Esophagus squamous epithelium (tissue), 5 donors: ENCODE measurements at places on chromosomes 6 and 20.

DNA sequence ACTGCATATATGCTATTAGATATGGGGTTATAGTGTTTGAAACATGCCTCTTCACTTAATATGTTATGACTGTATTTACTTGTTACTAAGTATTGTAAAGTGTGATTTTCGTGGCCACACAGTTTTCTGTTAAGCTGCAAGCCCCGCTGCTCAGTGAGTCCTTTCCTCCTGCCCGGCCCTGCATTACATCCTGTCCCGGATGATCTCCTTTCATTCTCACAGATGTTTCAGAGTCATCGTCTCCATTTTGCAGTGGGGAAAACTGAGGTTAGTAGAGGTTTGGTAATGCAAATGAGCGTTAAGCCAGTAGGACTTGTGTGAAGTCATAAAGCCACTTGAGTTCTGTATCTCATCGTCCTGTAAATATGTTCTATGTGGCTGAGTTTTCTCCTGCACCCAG, 155.5 kb downstream of the CFAP61 start:
- DNase-seq, result no peak

GRCh38 chr6:87756858-87757257, 54.8 kb upstream of the AKIRIN2 start:
- no peak for DNase-seq

DNA sequence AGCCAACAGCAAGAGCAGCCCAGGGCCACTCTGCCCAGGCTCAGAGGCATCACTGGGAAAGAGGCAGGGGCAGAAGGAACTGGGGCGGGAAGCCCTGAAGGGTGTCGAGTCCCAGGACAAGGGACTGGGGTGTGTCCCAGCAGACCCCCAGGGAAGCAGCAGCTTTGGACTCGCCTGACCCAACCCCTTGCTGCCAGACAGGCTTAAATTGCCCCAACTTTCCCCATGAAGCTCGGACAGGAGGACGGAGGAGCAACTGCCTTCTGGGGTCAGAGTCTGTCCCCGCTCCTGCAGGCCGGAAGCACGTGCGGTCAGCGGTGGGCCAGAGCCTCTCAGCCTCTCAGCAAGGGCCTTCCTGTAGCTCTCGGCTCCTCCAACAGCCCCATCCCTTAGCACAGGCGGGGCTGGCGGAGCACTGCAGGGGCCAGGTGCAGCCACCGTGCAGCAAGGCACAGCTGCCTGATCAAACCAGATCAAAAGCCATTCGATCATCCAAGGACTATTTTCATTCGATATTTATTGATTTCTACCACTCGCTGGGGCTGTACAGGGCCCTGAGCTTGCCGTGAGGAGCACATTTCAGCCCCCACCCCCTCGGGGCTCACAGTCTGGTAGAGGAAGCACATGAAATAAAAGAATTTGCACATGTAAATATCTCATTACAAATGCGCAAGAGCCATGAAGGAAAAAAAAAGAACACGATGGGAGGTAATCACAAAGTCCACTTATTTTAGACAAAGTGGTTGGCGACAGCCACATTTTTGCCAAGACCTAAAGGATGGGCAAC, 31.8 kb upstream of the STX16 start:
- DNase-seq, result no peak

DNA sequence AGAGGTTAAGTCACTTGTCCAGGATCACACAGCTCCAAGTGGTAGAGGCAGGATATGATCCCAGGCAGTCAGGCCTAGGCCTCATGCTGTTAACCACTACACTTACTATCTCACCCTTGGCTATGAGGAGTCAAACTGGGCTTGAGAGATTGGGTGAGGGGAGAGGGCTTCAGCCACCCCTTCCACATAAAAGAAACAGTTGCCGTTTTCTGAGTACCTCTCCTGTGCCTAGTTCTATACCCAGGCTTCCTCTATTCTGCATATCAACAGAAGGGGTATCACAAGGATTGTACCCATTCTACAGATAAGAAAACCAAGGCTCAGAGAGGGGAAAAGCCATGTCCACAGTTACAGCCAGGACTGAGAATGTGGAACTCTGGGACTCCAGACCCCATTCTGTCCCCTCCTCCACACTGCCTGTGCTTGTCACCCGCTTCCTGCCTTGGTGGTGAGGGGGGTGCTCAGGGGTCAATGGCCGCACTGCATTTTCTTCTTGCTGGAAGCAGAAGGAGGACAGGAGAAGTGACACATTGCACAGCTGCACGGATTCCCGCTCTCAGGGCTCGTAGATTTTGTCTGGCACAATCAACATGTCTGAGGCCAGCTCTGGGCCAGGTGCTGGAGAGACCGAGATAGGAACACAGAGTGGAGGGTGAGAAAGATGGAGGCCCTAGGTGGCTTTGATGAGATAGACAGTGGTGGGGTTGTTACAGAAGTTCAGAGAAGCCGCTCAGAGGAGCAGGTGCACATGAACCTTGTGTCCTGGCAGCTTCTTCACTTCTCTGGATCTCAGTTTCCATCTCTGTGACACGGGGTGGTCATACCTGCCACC, 108.4 kb upstream of the PTPN1 start:
- no peak for DNase-seq

DNA sequence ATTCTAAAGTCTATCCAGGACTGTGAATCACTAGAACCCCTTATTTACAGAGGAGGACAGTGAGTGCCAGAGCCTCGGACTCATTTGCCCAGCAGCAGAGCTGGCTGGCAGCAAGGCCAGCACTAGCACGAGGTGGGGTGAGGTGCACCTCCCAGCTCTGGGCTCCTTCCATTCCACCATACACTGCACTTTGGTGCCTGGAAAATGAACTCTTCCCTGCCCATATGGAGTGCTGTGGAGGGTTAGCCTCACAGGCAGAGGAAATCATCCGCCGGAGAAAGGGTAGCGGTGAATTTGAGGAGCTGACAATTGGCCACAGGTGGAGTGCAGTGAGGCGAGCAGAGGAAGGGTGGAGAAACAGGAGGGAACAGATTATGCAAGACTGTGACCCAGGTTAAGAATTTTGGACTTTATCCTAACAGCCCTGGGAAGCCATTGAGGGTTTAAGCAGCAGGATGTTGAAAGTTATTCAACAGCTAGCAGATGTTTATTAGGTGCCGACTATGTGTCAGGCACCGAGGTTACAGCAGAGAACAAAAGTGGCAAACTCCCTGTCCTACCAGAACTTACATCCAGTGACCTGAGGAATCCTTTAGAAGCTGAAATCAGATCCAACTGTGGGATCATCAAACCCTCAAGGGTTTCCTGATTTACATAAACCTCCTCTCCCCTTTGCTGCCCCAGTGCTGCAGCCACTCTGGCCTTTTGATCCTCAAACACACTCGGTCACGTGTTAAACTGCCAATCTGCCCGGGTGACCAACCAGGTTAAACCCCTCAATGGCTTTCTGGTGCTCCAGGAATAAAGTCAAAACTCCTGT, 6.2 kb downstream of the TRIM26 start:
- no peak for DNase-seq

- DNase-seq, result no peak
Measured at GRCh38 chr6:52595000-52595795, 18.3 kb upstream of the TRAM2 start.

DNA sequence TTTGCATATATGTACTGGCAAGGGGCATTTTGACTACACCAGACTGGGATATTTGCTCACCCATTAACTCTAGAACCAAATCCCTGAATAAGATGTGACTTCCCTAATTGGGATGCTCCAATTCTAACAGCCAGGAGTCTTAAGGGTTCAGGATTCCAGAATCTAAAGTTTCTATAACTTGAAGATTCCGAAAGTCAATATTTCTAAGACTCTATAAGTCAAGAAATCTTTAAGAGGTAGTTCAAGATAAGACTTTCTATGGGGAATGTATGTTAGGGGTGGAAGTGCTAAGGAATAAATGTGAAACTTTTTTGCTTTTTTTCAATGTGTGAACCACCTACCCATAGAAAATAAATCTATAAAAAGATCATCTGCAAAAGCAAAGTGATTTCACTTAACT, 42.7 kb upstream of the BLCAP start:
- no peak for DNase-seq

DNA sequence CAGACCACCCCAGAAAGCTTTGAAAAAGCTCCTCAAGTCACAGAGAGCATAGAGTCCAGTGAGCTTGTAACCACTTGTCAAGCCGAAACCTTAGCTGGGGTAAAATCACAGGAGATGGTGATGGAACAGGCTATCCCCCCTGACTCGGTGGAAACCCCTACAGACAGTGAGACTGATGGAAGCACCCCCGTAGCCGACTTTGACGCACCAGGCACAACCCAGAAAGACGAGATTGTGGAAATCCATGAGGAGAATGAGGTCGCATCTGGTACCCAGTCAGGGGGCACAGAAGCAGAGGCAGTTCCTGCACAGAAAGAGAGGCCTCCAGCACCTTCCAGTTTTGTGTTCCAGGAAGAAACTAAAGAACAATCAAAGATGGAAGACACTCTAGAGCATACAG, 39.6 kb downstream of the ZBTB2 start:
- DNase-seq, result no peak

DNA sequence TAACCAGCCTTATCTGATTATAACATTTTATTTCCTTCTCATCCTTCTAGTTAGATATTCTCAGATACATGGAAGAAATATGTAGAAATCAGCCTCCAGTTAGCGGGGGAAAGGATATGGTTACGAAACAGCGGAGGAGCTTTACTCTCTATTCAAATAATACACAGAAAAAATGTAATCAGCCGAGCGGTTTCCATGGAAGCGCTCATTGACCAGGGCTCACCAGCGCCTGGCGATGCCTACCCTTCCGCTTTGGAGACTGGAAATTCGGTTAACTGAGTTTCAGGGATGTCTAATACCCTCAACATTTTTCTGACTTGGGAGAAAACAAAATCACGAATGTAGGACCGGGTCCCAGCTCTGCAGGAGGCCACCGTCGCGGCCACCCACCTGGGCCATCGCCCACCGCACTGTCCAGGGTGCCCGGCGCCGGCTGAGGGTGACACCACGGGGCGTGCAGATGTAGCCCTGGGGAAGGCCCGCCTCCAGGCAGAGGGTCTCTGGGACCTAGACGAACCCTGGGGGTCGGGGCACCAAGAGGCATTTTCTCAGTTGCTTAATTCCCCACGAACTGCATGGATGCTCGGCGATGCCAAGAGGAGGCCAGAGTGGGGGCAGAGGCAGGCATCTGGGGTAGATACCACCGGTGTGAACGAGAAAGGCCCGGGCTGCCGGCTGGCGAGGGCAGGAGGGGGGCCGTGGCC, 1.7 kb downstream of the PRR18 start:
- DNase-seq, result no peak

DNA sequence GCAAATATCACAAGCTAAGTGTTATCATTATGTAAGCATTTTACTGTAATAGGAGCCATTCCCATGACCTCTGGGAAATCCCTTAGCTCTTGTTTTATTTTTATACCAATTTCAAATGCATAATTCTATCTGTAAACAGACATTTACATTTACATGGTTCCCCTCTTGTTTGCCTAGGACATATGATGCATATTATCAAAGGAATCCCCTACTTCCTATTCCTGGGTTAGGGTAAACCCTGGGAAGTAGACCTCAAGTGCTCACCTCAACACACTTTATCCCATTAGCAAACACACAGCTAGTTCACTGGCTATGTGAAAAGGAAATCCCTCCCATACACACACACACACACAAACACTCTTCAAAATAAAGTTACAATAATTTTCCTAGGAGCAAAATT, 27.1 kb downstream of the PDE10A start:
- DNase-seq, result no peak

DNA sequence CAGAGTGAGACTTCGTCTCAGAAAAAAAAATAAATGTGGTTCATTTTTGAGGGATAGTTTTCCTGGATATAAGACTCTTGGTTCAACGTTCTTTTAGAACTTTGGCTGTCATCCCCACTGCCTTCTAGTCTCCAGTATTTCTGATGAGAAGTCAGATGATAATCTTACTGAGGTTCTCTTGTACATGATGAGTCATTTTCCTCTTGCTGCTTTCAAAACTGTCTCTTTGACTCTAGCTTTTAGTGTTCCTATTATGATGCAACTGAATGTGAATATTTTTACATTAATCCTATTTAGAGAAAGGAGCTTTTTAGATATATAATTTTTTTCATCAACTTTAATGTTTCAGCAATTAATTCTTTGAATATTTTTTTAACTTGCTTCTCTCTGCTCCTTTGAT, 46.0 kb upstream of the OR14J1 start:
- no peak for DNase-seq

DNA sequence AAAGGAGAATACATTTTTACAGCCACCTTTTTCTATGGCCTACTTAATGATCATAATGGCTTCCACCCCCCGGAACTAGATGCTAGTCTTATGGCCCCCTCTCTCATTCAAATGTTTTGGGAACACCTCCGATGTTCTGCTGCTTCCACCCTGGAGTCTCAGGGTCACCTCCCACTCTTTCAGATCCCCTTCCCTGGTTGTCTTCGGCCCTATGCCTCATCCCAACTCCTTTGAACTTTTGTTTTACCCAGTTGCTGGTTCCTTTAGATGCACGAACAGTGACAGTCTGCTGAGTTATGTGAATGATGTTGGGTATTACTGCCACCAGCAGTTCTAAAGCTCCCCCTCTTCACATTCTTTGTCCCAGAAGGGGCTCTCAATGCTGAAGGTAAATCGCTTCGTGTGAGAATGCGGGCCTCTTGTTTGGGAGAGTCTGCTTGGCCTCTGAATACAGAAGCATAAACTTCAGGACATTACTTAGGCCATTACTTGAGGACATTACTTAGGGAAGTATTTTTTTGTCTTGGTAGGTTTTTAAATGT, 309.1 kb downstream of the SOX4 start:
- DNase-seq, result no peak

DNA sequence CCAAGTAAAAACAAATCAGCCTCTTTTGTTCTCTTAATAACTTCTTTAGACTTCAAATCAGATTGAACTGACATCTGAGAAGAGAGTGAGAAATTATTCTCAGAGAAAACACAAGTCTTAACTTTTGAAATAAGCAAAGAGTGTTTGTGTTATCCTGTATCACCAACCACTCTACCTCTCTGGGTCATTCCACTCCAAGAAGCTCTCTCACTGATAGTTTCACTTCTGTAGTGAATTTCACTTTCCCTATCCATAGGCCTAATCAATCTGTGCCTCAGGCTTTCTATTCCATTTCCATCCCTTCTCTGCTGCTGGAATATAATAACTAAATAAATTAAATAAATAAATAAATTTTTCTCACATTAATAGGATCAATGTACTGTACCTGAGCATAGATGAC, 235.0 kb downstream of the HTR1B start:
- DNase-seq, result no peak

DNA sequence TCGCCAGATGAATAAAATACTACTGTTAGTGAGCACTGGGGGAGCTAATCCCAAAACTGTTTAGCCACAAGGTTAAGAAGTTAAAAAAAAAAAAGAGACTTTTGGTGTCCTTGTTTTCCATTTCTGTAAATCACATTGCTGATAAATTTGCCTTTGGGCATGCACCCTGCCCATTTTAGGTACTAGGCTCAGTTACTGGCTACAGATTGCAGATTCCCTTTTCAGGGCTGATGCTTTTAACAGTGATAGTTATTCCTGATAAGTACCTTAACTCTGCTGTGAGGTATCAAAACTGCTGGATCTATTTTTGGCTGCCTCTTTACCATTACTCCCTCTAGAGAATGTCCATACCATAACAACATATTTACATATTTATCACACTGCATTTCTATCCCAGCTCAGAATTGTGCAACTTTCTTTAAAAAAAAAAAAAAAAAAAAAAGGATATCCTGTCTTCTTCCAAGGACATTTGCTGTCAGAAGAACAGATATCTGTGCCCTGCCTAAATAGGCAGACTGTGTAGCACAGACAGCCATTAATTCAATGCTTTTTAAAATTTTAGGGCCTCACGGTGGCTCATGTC, 94.5 kb downstream of the SSR1 start:
- DNase-seq, result no peak
